ENCODE measurements at places on chromosomes 1 and 21.

- DNase-seq: peak; percentile 78
Observed at GRCh38 chr1:53681977-53682685, 56.8 kb downstream of the GLIS1 start.

- DNase-seq: no peak
Observed at GRCh38 chr21:34707876-34708325, 39.1 kb downstream of the CLIC6 start.

DNA sequence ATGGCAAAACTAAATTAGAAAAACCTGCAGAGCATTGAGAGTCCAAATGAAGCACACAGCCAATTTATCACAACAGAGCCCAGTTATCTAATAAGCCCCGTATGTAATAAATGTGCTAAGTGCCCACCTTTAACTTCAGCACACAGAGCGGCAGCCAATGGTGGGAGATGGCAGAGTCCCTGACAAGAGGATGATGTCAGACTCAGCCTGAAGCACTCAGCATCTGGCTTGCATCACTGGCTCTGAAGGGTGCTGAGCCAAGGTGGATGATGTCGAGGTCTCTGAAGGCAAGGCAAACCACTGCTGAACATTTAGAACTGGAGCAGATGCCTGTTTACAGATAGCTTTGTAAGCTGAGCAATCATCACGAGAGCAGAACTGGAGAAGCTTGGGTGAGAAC lies 118.3 kb downstream of the NUF2 start:
- no peak for DNase-seq

DNA sequence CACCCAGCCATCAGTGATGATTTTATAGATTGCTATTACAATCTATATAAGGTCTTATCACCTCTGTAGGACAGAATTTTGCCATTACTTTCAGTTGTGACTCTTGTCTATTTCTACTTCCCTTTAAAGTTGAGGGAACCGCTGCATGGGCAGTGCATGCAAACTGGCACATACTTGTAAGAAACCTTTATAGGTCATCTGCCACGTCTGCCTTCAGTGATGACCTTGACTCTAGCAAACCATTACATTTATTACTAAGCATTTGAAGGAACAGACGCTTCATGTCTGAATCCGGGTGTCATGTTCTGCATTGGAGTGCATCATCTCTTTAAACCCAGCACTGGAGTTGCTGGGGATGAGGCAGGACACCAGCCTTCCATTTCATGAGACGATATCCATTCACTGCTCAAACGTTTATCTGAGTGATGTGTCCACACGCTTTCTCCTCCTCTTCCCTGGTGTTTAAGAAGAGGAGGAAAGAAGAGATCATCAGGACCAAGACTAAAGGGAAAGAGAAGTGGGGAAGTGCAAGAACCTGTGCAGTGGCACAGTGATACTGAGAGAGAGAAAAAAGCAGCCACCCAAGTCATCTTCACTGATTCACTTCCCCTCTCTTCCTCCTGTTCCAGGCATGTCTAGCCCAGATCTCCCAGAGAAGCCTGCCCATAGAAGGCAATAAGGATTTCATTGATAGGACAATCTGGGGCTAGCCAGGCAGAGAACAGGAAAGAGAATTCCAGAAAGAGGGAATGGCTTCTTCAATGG lies 14.1 kb downstream of the CCSAP start:
- DNase-seq: no peak

DNA sequence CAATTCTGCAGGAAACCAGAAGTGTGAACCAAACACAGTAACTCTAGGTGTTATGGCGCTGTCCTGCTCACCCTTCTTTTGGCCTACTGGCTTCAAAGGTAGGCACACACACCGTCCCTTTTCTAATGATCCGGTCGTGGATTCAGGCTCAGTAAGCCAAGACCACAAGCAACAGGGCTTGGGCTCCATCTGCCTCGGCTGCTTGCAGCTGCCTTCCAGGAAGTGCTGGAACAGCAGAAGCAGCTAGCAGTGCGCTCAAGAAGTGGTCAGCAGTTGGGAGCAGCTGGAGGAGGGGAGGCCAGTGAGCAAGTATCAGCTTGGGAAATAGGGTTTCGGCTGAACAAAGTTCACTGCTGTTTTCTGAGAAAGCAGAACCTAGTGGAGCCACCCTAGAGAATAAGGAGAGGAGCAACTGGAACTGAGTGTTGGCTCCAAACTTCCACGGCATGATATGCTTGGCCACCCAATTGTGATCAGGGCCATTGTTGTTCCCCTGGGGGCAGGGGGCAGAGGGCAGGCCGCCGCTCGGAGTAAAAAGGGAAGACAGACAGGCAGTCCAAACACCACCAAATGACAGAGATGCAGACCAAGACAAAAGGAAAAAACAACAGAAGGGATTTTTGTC lies 173.4 kb downstream of the TOMM20 start:
- peak; percentile 81 for DNase-seq

DNA sequence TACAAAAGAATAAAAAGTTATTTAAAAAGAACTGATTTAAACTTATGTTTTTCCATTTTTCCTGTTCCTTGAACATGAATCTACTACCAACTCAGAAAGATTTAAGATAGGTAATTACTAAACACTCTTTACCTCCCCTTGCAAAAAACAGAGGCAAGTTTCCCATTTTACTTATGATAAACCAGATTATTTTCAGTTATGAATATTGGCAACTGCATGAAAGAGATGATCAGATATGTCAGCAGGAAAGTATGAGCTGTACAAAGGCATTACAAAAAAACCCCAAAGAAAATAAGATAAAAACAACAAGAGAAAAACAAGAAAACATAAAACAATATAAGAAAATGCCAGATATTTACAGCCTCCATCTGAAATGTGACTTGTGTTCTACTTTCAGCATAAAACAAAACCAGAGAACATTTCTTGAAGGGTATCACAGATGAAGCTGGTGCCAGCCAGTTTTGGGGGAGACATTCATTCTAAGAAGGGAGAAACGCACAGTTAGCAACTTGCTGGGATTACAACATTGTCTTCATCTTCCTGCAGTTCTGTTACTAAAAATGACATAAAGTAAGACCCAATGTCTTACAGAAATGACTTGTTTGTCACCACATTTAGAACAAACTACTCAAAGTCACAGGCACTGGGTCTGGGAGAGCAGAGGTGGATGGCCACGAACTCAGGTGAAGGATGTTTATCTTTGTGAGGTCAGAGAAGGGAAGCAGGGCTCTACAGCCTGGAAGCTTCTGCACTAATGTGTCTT lies 19.1 kb downstream of the ZC3H12A start:
- DNase-seq: no peak

DNA sequence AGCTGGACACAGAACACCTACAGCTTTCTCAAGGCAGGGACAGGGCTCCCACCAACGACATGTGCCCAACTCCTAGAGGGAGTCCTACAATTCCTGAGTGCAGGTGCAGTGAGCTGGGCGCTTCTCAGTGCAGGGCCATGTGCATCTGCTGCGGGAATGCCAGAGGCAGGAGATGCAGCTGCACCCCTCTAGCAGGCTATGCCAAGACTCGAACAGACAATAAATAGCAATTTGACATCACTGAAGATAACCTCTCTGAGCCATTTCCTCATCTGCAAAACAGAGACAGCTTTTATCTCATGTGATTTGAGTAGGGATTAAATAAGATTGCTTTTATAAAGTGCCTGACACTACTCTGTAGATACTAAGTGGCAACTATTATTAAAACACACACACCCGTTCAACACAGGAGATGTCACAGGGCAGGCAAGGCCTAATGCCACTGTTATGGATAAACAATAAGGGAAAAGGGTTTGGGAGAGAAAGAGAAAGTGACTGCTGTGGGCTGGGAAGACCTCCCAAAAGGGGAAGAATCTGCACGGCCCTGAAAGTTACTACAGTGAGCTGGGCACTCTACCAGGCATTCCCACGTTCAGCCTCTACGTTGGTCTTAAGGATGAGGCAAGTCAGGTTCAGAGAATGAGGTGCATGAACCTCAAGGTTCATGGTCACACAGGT lies 5.7 kb downstream of the SLC9A1 start:
- no peak for DNase-seq

GRCh38 chr21:42162831-42163510 lies 56.0 kb upstream of the ABCG1 start:
- no peak for DNase-seq

DNA sequence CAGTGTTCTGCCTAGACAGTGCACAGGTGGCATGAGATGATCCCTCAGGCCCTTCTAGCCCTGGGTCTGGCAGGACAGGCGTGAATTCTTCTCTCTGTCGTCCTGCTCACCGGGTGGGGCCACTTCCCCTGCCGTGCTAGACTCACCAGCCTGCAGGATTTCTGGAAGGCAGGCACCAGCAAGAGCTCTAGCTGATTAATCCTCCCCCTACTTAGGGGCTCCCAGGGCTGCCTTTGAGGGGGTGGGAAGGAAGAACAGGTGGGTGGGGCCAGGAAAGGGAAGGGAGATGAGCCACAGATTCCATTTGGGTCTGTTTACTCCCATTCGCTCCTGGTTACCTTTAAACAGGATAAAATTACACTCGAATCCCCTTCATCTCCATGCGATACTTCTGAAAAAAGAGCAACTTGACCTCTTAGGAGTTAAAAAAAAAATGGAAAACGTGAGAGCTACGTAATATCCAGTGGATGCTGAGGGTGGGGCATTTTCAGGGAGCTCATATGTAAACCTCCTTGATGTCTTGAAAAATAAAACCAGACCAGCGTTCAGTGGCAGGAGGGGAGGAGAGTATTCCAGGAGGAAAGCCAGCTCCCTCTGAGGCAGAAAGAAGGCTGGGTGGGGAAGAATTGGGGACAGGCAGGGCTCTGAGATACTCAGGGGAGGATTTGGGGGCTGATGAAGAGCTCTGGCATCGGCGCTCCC lies 665.5 kb downstream of the PTPRU start:
- DNase-seq: no peak

- no peak for DNase-seq
Observed at GRCh38 chr1:15851210-15852035, 3.9 kb downstream of the SPEN start.

DNA sequence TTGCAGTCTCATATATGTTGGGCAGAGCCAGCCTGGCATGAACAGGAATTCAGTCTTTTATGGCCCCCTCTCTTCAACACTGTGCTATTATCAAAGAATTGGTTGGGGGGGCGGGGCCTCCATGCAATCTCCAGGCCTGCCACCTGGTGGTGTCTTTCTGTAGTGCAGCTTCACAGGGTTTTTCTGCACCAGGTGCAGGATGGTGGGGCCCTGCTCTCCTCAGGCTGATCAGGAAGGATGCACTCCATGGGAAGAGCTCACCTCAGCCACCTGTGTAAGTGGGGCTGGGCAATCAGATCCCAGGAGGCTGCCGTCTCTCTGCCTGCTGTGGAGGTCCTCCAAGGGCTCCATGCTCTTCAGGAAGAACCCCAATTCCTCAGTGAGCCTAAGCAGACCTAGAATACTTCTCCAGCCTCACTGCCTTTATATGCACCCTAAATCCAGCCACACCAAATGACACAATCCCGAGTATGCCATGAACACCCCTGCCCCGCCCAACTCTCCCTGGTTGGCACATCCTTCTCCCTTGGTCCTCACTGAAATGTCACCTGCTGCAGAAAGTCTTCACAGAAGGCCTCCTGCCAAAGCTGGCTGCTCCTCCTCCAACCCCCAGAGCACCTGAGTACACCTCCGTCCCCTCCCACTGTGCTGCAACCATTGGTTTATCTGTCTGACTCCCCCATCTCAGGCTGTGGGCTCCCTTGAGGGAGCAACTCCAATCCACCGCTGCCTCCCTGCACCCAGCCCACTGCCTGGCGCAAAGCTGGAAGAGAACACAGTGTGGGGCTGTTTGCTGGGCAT lies 16.5 kb downstream of the STK40 start:
- DNase-seq: peak; percentile 97

DNA sequence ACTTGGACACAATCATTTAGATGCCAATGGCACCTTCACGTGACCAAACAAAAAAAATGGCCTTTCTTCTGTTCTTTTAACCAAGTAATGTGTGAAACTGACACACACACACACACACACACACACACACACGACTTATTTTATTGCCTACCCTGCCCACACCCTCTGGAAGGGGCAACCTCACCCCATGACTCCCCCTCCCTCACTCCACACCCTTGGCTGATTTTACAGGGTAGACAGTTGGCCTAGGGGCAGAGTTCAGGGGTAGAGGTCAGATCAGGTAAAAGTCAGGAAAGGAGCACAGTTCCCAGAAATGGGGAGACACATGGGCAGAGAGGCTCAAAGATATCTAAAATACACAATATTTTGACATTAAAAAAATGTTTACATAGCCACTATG lies 144.8 kb upstream of the GJB5 start:
- DNase-seq: no peak

DNA sequence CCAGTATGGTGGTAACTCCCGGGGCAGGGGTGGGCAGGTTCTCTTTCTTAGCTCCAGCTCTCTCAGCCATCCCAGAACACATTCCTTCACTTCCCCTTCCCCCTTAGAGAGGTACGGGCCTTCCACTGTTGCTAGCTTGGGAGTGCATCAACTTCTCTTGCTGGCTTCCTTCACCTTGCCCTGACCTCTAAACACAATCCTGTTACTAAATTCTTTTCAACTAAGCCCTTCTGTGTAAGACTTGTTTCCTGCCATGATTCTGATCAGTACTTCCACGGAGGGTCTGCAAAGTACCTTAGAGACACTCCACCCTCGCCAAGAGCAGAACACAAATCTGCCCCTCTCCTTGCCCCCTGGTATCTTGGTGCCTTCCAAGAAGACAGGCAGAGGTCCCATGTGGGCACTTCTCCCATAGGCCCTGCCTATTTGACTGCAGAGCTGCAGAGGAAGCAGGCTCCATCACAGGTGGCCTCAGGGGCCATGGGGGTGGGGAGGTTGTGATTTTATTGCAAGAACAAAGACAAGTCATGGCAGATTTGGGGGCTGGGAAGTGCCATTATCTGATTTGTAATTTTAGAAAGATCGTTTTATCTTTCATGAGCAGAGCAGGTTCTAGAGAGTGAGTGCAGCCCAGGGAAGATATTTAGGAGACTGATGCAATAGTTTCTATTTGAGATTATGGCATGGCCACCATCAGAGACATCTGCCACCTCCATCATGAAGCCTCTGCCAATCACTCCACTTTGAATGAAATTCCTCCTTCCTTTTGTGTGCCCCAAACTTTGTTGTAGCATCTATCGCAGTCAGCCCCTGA lies 182.5 kb upstream of the JUN start:
- DNase-seq: no peak

DNA sequence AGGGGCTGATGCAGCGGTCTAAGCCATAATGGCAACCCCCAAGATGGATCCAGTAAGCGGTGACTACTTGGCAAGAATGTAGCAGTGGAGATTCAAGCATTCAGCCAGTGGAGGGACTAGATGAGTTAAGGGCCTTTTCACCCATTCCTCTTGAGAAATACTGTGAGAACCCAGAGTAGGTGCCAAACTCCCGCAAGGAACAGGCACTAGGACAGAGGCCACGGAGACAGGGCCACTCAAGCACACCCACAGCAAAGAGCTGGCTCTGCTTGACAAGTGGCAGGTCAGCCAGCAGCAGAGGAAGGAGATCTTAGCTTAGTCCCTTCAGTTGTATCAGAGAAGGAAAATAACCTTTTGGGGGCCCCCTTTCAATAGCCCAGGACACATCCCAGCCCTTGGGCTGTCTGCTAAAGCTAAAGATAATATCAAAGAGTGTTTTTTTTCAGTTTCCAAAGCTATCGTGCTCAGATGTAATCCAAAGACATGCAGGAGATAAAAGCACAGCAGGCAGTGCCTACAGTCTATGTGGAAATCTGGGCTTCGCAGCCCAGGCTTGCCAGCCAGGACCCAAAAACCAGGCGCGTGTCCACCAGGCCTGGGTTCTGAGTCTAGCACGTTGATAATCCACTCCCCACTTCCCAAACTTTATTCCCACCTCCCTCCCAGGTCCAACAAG lies 62.0 kb upstream of the GOLT1A start:
- DNase-seq: no peak

All from mucosa of descending colon (tissue), 3 donors.